ENCODE measurements at places on chromosomes 2 and 18.

DNA sequence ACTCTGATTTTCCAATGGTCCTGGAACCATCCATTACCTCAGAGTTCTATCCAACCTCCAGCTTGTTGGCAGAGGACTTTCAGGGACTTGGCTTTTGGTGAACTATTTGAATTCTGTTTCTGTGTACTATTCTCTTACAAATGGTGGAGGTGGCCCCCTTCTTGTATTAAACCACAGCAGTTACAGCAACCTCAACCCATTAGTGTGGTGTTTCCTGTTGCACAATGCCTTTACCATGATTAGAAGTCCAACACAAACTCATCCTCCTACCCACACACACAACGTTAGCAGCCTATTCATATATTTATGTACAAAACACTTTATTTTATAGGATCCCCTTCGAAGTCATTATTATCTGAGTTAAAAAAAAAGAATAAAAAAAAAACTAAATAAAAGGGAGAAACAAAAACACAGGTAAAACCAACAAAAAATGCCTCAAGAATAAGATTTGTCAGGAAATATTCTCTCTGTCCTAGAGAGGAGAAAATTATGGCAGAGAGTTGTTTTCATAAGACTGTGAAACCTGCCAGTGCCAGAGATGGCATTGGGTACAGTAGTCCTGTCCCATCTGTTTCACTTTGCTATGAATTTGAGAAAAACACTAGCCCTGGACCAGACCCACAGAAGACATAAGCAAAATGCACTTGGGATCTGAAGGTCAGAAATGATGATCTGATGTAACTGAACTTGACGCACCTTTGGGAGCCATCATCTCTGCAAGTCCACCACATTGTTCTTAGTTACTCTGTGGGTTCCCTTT lies 1896.0 kb upstream of the PIK3C3 start:
- DNase-seq = no peak

DNA sequence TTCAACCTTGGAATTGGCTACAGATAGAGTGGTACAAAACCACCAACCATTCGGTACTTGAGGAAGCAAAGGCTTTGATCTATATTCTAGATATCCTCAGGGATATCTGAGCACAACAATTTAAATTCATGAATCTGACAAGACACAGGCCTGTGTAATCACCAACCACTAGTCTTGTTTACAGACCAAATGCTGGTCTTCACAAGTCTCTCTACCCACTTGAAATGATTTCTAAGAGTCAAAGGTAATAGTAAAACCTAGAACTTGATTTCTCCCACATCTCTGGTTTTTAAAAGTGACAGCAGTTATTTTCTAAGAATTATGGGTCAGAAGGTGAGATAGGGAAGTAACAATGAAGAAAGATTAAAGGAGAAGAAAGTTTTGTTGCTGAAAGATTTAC lies 613.7 kb upstream of the ACVR2A start:
- DNase-seq = no peak

GRCh38 chr18:44730803-44731529 lies 50.3 kb downstream of the SETBP1 start:
- no peak for DNase-seq

GRCh38 chr2:191049728-191050639 lies 36.0 kb upstream of the STAT1 start:
- DNase-seq = no peak

GRCh38 chr2:227507963-227508362 lies 36.0 kb downstream of the AGFG1 start:
- DNase-seq = no peak

DNA sequence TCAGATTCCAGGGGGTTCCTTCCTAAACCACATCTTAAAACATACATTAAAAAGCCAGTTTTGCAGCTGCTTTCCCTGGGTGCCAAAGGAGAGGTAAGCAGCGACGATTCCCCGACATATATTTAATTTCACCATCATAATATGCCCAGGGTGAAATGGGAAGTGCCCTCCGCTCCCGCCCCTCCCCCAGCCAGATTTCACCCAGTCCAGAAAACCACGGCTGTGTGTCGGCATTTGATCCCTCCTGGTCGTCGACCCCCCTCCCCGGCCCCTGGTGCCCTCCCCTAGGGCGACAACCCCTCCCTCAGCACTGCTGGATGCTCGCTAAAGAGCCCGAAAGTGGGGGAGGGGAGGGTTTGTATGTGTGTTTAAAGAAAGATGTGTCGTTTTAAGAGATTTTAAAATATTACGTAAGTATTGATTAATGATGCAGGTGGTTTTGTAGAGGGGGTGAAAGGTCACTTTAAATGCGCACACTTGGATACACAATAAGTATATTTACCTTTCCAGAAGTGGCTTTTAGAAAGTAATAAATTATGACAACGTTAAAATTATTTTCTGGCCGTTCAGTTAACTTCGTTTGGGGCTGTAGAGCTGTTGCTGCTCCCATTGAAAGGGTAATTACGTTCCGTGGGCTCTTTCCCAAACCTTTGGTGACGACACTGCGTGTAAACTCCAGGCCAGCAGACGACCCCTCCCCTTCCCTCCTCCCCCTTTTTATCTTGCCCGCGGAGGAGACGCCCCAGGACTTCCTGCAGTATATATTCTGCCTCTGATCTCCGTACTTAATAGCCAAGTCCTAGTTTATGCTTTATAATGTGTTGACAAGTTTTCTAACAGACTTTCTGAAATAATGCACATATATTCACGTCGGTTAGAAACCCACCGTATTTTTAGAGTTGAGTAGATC lies 3.4 kb upstream of the BCL11A start:
- DNase-seq = no peak

DNA sequence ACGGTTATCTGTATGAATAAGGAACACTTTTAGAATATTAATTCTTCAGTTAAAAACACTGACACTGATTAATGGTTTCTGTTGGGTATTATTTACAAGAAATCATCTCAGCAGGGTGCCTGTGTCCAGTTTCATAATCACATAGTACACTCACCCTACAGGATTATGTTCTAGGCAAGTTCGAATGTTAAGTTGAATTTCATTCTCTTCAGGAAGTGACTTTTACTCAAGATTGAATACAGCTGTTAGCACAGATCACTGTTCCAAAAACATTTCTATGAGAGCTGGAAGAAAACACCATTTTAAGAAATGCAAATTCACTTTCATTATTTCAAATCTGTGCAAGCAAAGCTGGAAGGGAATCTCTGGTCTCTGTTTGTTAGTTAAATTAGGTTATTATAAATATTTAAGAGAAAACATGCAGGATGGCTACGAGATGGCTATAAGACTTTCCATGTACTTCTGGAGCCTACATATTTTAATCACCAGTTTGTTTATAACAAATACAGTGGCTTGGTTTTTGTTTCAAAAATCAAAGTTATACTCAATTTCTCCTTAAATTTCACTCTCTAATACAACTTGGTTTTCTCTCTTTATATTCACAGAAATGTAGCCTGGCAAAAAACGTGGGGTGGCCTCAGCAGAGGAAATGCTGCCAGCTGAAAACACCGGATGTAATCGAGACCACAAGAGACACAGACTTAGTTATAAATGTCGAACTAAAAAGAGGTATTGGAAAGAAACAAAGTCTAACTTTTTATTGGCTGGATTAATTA lies 65.8 kb downstream of the RBMS1 start:
- DNase-seq = no peak

Data from stimulated activated CD8-positive, alpha-beta memory T cell treated with anti-CD3 and anti-CD28 coated beads, Interleukin-2, amount 100 ng/mL, for 48 hours (primary cell).